ENCODE measurements at places on chromosomes 3 and 15.
A peak's percentile ranks its signal among the peaks of the same experiment; 100 is the strongest.

- DNase-seq, result no peak
These were observed 558.7 kb upstream of the SEMA6D start for GRCh38 chr15:47158573-47158972.

DNA sequence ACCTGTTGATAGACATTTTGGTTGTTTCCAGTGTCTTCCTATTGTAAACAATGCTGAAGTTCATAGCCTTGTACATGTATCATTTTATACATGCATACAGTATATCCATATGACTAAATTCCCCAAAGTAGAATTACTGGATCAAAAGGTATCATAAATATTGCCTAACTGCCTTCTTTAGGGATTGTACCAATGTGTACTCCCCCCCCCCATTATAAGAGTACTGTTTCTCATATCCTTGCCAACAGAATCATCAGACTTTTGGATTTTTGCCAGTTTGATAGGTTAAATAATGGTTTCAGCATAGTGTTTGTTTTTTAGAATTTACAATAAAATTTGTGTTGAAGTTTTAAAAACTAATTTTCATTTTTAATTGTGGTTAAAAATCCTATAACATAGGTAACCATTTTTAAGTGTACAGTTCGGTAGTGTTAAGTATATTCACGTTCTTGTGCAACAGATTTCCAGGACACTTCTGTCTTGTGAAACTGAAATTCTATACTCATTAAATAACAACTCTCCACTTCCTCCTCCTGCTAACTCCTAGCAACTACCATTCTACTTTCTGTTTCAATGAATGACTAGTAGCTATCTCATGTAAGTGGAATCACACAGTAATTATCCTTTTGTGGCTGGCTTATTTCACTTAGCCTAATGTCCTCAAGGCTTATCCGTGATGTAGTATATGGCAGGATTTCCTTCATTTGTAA lies 30.8 kb upstream of the MAP3K13 start:
- peak; percentile 67 for DNase-seq

GRCh38 chr3:180040966-180041365 lies 4.2 kb upstream of the PEX5L start:
- DNase-seq, result no peak

GRCh38 chr3:53805463-53806159 lies 40.6 kb downstream of the CHDH start:
- no peak for DNase-seq

- no peak for DNase-seq
These were observed 44.4 kb downstream of the ST3GAL6 start for GRCh38 chr3:98807561-98807960.

DNA sequence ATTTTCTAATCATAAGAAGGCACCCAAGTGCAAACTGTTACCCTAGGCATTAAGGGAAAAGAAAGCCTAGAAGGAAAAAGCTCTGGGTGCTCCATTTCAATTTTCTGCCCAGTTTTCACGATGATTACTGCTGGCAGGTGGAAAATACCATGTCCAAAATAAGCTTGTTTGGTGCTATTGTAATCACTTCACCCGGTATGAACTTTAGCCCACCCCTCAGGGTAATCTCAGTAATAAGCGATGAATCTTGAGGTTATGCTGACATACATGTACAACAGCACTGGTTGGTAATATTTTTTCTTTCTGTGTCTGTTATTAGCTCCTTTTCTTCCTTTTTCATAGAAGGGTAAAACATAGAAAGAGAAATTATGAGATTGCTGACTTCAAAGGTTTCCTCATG lies 88.6 kb upstream of the MEX3B start:
- no peak for DNase-seq

GRCh38 chr3:141125351-141125750 lies 74.2 kb downstream of the SPSB4 start:
- no peak for DNase-seq

GRCh38 chr3:44929782-44930181 lies 46.2 kb downstream of the ZDHHC3 start:
- no peak for DNase-seq

DNA sequence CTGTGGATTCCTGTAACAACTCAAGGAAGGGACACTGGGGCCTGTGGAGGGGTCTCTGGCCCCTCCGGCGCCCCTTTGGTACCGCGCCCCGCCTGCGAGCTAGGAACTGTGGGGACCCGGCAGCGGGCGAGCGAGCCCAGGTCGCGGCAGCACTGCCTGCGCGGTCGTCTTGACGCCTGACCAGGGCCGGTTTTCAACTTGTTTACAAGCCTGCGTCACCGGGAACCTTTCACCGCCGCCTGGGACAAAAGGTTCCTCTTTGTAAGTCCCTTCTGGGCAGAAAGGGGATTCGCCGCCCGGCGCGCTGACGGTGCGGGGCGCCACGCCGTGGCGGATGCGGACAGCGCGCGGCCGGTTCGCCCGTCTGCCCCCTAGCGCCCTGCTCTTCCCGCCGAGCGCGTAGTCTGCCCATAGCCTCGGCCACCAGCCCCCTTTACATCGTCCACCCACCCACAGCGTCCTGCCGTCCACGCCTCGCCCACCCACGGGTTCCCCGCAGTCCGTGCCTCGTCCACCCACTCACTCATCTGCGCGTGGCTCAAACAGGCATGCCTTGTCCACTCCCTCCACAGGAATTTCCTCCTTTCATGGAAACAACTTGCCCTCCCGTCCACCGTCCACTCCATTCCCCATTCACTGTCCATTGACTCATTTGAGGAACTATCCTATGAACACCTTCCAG lies 5.5 kb upstream of the CFAP100 start:
- peak; percentile 91 for DNase-seq

- DNase-seq, result no peak
These were observed 477.6 kb upstream of the KCNMB2 start for GRCh38 chr3:178058629-178059028.

DNA sequence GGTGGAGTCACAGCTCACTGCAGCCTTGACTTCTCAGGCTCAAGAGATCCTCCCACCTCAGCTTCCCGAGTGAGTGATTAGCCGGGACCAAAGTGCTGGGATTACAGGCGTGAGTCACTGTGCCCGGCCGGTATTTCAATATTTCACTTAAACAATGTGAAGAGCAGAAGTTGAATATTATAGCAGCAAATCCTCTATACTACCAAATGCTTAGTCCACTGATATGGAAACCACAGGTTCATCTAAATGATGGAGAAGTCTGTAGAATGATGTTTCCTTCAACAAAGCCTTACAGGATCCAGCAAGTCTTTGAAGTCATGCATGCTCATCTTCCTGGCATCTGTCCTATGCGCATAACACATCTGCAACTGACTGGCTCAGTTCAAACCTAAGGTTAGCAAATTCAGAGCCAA lies 20.3 kb upstream of the UACA start:
- no peak for DNase-seq

DNA sequence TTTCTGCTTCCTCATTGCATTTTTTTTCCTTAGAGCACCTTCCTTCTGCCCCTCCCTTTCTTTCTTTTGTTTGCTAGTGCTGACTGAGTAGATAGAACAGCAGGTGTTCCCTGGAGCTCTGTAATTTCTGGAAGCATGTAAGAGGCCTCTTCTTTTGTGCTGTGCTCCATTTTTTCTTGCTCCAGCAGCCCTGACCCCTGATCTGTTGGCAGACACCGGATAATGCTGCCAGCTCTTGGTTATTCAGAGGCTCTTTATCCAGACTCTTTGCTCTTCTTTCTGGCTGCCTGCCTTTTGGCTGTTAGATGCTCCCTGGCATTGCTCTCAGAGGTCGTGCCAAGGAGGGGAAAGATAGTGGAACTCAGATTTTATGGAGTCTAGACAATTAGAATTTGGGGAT lies 104.4 kb upstream of the RBMS3 start:
- DNase-seq, result peak; percentile 54

GRCh38 chr3:17730318-17730967 lies 12.0 kb downstream of the TBC1D5 start:
- DNase-seq, result no peak

GRCh38 chr3:41434781-41435180 lies 235.5 kb downstream of the CTNNB1 start:
- DNase-seq, result no peak

GRCh38 chr3:136036306-136036705 lies 70.8 kb downstream of the PPP2R3A start:
- DNase-seq, result no peak

GRCh38 chr3:157182879-157183278 lies 22.9 kb upstream of the CCNL1 start:
- DNase-seq, result no peak

- peak; percentile 1 for DNase-seq
These were observed 867.8 kb downstream of the SQOR start for GRCh38 chr15:46502667-46503066.

DNA sequence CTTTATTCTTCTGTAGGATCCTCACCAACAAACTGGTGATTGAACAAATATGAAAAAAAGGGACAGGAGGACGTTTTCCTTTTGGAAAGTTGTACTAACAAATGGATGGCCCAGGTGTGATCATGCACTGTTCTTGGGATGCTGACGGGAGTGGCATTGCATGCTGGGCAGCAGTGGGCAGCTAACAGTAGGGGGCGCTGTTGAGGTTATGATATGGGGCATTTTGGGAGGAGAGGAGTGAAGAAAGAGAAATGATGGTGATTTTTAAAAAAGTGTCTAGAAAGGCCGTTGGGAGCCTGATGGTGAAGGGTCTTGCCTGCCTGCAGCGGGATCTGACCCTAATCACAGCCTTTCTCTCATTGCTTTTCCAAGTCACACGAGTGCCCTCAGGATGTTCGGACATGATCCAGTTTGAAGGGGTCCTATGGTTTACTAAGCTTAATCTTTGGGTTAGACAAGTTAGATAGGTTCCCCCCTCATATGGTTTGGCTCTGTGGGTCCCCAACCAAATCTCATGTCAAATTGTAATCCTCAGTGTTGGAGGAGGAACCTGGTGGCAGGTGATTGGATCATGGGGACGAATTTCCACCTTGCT lies 46.2 kb upstream of the PRTG start:
- no peak for DNase-seq

DNA sequence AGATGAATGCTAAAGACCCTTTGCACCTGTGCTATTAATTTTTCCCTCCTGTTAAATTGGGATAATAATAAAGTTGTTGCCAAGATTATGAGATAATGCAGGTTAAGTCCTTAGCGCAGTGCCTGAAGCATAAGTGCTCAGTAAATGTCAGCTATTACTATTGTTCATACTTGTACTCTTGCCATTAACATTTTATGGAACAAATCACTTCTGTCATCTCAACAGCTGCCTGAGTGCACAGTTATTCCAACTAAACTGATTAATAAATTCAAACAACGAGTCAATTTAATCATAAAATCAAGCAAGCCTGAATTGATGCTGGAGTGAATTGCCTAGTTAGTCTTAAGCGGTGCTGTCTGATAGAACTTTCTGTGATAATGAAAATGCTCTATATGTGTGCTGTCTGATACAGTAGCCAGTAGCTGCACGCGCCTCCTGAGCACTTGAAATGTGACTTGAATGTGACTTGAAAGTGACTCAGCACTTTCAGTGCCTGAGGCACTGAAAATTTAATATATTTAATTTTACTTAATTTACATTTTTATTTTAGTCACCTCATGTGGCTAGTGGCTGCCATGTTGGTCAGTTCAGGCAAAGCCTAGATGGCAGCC lies 198.7 kb upstream of the PFN2 start:
- DNase-seq, result no peak

DNA sequence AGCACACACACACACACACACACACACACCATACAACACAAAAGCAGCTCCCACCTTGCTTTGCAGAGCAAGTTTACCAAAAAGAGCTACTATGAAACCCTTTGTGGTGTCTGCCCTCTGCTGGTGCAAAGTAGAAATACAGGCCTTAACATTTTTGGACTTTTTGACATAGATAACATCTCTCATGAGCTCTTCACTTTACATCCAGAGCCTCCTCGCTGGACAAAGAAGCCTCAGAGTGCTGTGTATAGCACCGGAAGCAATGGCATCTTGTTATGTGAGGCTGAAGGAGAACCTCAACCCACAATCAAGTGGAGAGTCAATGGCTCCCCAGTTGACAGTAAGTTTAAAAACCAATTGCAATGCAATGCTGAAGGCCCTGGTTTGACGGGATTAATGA lies 157.9 kb downstream of the CHL1 start:
- peak; percentile 57 for DNase-seq

DNA sequence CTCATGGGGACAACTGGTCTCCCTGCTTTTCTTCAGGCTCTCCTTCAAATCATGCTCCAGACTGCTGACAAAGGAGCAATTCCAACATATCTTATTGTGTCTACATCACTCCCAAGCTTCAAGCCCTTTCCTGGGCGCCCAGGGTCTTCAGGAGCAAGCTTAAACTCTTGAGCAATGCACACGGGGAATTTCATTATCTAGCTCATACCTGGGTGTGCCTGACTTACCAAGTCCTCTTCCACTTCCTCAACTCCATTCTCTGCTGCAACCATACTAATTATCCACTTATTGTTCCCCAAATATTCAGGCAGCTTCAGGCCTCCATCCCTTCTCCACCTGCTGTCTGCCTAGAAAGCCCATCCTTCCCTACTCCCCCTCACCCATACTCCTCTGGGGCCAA lies 50.6 kb downstream of the B3GNT5 start:
- DNase-seq, result no peak

GRCh38 chr3:24305795-24306467 lies 188.7 kb downstream of the THRB start:
- DNase-seq, result peak; percentile 8

DNA sequence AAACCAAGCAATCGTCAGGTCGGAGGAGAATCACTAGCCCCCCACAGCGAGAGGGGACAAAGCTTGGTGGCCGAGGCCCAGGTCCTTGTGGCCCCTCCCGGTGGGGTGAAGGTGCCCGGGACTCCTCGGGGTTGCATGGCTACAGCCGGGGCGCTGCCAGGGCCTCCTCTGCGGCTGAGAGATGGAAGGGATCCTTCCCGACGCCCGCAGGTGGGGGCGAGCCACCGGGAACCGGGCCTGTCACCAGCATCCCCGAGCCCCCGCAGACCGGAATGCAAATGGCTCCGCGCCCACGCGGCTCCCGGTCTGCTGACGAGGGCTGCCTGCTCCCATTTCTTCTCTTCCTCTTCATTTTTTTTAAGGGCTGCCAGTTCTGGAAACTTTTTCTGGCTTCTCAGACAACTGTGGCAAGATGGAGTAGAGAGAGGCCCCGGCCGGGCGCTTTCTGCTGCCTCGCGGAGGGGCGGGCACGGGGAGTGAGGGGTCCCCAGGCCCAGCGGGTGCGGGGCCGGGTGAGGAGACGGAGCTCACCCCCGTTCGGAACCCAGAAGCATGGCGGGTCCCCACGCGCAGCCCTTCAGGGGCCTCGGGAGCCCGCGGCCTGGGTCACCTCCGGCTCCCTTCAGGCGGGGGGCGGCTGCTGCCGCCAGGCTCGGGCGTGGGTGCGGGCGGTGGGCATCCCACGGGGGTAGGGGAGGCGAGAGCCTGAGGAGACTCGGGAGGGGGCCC lies 27.5 kb downstream of the MELTF start:
- DNase-seq, result no peak

DNA sequence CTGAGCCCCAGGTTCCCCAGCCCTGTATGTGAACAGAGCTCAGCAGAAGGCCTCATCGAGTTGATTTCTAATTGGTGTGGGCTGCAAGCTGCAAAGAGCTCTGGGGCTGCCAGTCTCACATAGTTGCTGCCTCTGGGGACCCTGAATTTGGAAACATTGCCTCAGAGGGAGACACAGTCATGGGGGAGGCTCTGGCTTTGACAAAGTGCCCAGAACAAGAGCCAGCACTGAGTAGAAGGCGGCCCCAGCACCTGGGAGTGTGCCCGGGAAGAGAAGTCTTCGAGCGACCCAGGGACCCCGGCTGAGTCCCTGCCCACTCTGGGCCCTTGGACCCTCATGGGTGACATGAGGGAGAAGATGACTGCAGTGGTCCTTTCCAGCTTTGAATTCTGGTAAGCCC lies 7.3 kb downstream of the NTRK3 start:
- DNase-seq, result no peak

- no peak for DNase-seq
These were observed 510.8 kb downstream of the GABRG3 start for GRCh38 chr15:27481768-27482167.

GRCh38 chr3:77283108-77283507 lies 243.2 kb downstream of the ROBO2 start:
- no peak for DNase-seq

Data from pons (tissue), 1 donor.